ENCODE measurements at places on chromosomes 3 and 15. TPM values are rescaled to one million over a fixed set of nuclear protein-coding genes. Genes with fewer than 3 reads are reported as not detected.

Gene PP2D1
- not detected for total RNA-seq

Gene ROPN1B
- 1.3 TPM for total RNA-seq

Gene DGKG
- total RNA-seq = 20.6 TPM

DNA sequence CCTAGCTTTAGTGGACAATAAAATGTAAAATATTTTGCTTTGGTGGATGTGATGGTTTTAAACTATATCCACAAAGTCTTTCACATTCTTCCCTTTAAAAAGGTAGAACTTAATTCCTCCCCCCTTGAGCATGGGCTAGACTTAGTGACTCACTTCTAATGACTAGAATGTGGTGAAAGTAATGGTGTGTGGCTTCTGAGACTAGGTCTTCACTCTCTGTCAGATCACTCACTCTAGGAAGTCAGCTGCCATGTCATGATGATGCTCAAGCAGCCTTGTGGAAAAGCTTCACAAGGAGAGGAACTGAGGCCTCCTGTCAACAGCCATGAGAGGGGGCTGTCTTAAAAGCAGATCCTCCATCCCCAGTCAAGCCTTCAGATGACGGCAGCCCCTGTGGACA, 4.2 kb downstream of the LRRC2 start:
- DNase-seq = no peak

DNA sequence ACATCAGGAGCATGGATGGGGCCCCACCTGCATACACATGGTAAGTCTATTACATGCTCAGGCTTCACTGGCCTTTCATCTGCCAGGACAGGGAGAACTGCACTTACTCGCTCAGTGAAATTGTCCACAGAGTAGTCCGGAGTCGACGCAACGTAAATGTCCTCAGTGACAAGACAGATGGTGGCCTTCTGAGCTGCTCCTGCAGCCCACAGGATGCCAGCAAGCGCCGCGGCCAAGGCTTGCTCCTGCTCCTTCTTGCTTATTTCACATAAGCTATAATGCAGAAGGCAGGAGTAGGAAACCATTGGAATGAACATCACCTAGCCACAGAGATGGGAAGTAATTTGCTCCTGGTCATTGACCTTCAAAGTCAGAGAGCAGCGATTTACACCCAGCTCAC, 14.4 kb downstream of the MINDY4B start:
- DNase-seq = no peak

Gene SAMMSON
- 0.40 TPM for total RNA-seq

GRCh38 chr3:101119535-101119934, 126.3 kb upstream of the ABI3BP start:
- no peak for DNase-seq

All from spinal cord (tissue), 10 donors.